Hematopoietic multipotent progenitor cell treated with erythropoietin and hydrocortisone succinate and interleukin-3 and kit ligand, for 4 days (in vitro differentiated cells): ENCODE measurements at places on chromosomes 13 and 19.

GRCh38 chr19:41945135-41945766, 13.9 kb downstream of the RABAC1 start:
- DNase-seq, result no peak

DNA sequence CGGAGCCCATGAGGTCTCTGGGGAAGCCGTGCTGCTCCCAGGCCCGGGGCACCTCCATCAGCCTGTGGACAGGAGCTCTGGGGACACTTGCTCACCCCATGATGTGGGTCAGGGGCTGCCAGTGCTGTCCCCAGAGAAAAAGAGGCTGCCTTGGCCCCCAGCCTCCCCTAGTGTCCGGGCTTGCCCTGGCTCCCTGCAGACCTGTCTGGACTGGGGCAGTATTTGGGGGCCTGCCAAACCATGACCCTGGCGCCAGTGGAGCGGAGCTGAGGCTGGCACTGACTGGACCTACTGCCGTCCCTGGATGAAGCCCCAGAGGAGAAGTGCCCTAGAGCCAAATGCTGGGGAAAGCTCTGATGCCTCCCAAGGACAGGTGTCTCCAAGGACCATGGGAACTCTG, 30.4 kb downstream of the ELAVL1 start:
- DNase-seq, result no peak

DNA sequence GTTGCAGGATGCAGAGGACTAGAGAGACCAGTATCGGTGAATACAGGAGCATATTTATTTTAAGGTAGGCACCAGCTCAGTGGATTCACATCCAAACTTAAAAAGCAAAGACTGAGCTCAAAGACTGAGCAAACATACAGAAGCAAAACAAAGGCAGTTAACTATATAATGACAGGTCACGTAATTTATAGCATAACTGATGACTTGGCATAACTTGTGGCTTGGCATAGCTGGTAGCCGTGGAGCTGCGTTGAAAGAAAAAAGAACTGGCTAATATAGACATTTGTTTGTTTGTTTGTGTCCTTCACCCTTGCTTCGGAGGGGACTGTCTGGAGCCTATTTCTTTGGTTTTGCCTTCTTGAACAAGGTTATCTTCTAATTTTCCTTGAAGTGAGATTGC, 33.7 kb downstream of the ZNF493 start:
- DNase-seq, result peak; percentile 13

DNA sequence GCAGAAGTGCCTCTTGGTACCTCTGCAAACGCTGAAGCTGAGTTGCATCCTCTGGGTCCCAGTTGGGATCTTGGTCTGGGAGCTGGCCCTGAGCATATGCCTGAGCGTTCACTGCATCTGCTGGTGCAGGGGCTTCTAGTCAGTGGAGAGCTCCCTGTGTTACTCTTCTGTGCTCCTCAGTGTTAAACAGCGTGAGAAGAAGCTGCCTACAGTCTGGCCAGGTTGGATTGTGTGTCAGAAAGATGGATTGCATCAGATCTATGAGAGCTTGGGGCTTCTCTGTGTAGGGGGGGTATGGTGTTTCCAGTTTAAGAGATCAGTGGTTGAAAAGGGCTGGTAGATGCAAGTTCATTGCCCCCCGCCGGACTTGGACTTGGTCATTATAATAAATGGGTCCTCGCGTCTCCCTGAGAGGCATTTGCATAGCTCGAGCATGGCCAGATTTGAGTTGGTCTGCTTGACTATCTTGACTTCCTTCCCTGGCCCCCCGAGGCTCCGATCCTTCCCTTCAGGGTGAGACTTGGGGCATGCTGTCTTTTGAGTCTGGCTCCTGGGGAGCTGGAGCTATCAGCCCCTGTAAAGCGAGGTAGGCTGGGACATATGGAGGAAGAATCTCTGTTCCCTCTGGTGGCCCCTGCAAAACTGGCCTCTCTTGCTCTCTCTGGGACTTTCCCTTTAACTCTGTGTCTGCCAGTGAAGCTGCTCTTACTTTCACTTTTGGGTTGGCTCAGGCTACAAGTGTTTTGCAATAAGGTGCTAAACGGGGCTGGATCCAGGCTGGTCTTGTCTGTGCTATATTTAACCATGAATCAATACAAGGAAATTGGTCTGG, 52.9 kb downstream of the OR10H4 start:
- peak; percentile 67 for DNase-seq

DNA sequence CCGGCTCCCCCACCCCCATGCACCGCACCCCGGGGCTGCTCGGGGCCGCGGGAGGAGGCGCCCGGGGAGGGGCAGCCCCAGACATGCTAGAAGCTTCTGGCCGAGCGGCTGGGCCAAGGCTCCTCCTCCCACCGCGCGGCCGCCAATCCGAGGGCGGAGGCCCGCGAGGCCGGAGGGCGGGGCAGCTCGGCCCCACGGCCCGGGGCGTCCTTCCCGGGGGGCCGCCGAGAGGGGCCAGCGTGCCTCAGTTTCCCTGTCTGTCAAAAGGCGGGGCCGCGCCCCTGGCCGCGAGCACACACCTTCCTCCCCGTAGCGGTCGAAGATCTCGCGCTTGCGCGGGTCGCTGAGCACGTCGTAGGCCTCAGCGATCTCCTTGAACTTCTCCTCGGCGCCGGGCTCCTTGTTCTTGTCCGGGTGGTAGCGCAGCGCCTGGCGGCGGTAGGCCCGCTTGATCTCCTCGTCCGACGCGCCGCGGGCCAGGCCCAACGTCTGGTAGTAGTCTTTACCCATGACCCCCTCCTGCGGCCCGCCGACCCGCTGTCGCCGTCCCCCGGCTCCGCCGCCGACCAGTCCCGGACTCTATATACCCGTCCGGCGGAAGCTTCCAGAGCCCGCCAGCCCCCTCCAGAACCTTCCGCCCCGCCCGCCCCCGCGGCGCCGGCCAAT, at the start of gene DNAJB1:
TSS of gene DNAJB1 (minus strand) at position 558 of the 666 bp plus-strand sequence. CDS start at position 510, 48 bp downstream.
- peak; percentile 88 for DNase-seq

DNA sequence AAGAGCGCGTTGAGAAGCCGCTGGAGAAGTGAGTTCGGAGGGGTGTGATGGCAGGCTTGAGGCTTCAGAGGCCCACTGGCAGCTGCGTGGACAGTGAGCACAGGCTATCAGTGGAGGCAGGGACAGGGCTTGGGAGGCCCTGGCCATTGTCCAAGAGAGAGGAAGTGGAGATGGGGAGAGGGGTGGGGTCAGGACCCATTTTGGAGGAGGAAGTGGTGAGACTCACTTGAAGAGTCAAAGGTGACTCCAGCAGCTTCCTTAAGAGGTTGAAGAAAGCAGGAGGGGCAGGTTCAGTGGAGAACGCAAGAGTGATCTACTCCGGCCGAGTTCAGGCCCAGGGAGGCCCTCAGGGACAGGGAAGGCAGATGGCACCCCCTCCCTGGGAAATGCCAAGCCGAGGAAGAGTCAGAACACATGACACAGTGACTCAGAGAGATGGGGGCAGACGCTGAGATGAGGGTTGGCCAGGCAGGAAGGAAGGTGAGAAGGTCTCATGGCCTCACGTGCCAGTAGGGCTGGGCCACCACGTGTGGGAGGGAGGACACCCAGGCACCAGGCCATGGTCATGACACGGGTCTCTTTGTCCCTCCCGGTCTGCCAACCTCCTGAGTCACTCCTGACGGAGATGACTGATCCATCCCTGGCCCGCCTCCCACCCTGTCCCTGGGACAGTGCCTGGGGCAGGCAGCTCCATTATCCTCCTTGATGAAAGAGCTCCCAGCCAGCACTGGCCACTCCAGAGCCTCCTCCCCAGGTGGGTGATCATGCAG, 10.1 kb upstream of the CD22 start:
- peak; percentile 21 for DNase-seq
